ENCODE measurements at places on chromosomes 5 and 9. TPM values are rescaled to one million over a fixed set of nuclear protein-coding genes. Genes with fewer than 3 reads are reported as not detected.
A peak's percentile ranks its signal among the peaks of the same experiment; 100 is the strongest.

GRCh38 chr9:87206064-87206661 lies 258.9 kb upstream of the GAS1 start:
- peak; percentile 62 for DNase-seq

PCDHA9 gene
- 0.30 TPM for total RNA-seq

DNA sequence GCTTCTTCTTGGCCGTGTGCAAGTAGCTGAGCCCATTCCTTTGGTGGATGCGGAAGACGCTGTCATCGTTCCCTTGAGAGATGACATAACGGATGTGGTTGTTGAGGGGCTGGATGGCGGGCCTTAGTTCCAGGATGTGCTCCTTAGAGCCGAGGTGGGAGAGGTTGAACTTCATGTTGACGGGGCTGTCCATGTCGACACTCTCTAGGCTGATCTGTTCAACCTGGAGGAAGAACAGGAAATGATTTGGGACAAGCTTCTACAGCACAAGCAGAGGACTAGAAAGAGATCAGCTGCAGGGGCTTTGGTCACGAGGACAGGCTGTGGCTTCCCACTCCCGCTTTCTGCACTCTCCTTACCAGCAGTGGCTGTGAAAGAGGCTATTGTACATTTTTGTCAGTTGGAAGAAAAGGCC lies 176.0 kb downstream of the SLC12A2 start:
- no peak for DNase-seq

DNA sequence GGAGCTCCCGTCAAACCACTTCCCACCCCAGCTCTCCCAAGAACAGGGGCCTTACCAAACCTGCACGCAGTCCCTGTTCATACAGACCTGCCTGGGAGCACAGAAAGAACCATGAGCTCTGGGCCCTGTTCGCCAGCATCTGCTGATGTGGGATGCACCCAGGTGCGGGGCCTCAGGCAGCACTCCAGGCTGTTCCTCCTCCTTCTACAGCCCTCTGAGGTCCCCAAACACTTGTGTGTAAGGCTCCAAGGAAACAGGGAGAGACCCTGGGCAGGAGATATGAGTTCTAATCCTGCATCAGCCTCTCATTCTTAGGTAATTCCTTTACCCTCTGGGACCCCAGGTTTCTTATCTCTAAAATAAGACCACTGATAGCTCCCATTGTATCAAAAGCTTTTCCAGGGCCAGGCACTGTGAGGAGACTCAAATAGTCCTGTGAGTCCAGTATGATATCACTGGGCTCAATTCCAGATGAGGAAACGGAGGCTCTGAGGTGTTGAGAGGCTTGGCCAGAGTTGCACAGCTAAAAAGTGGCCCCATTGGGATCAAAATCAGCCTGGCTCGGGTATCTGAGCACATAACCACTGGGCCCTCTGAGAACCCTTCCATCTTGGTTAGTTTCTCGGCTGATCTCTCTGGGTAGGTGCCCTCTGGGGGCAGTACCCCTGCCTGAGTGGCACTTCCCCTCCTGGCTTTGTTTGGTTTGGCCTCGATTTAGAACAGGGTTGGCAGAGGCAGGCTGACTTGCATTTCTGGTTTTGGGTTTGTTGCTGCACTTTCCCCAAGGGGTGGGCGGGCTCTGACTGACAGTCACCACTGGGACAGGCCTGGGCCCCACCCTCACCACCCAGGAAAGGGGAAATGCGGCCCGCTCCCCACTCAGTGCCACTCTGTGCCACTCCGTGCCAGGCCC lies 116.8 kb downstream of the RGS3 start:
- peak; percentile 16 for DNase-seq

GRCh38 chr9:134356496-134357470 lies 30.5 kb downstream of the RXRA start:
- DNase-seq: no peak

DNA sequence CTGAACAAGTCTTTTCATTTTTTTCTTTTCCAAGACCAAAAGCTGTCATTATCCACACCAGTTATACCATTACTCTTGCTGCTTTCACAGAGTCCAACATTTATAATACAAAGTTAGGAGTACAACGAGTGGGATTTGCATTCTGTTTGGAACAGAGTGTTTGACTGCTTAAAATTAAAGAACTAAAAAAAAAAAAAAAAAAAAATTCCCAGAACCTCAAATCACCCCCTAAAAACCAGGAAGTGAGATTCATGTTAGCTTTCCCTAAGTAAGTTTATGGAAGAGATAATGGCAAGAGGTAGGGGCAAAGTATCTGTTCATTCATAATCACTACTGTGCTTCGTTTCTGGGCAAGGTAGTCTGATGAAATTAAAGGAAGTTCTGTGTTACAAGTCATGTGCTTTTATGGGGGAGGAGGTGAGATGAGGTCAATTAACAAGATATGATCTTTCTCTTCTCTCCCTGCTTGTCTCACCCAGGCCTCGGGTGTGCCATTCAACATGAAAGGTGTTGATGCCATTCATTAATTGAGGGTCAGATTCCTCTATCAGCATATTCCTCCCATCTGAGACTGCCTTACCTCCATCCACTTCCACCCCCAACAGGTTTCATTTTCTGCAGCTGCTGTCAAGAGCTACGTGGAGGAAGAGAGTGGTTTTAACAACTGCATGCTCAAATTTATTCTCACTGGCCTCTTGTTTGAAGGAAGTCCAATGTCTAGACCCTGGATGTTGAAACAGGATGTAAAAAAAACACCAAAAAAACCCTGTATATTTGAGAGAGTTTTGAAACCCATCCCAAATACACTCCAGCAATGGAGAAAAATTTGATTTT lies 58.1 kb downstream of the MARCHF3 start:
- DNase-seq: no peak

- DNase-seq: no peak
Measured at GRCh38 chr9:14451949-14452348, 138.0 kb upstream of the NFIB start.

FCN2 gene
- 0.39 TPM for total RNA-seq

HTR1A gene
- total RNA-seq: not detected

- no peak for DNase-seq
Measured at GRCh38 chr9:105419816-105420597, 27.8 kb upstream of the FSD1L start.

- DNase-seq: no peak
Measured at GRCh38 chr5:131550606-131551005, 84.4 kb downstream of the RAPGEF6 start.

OR1Q1 gene
- not detected for total RNA-seq

PFN3 gene
- total RNA-seq: not detected

FBN2 gene
- 88.3 TPM for total RNA-seq

GRCh38 chr5:149586708-149587318 lies 5.5 kb downstream of the ARHGEF37 start:
- no peak for DNase-seq

PITX1 gene
- 1.1 TPM for total RNA-seq

SPINK6 gene
- total RNA-seq: not detected

GRCh38 chr5:178740181-178740557 lies 9.7 kb upstream of the ZNF354A start:
- DNase-seq: no peak

DNA sequence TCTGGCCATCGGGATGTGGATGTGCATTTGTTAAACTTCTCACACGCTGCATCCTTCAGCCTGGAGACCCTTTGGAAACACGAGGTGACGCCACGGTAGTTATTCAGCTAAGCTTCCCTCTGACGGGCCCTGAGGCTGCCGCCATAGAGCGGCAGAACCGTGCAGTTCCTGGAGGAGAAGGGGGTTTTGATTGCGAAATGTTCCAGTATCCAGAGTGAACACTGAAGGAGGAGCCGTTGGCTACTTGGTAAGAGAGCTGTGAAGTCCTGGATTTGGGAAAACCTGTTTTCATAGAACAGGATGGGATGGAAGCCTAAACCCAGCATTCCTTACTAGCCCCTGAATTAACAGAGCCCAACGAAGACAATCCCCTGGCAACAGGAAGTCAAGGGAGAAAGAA lies 23.0 kb upstream of the EXOC3 start:
- peak; percentile 19 for DNase-seq

SCGB3A2 gene
- not detected for total RNA-seq

DNA sequence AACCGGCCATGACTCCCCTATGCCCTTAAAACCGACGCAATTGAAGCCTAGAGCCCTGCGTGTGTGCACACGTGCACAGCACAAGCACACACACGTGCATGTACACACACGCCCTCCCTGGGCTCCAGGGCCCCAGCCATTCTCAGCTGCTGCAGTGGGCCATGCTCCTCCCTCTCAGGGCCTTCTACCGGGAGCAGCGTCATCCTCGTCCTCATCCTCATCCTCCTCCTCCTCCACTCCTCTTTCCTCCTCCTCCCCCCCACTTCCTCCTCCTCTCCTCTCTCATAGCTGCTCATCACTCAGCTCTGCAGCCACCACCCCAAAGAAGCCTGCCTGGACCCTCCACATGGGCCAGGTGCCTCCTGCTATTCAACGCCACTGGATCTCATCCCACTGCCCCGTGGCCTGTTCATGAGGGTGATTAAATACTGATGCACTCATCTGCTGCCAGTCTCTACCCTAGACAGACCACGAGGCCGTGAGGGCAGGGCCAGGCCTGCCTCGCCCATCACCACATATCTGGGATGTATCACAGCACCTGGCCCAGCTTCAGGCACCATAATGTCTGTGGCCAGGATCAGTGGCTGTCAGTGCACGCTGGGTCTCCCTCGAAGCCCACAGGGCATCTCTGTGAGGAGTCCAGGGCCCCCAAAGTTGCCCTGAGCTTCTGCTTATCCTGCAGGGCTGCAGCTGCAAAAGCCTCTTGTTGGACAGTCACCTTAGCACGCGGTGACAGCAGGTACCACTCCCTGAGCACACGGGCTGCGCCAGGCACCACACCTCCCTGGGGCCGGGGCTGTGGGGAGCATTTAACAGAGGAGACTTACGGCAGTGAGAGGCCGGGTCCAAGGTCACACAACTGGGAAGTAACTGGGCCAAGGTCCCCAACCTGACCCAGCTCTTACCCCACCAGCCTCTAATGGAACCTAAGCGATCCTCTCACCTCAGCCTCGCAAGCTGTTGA lies 9.8 kb downstream of the FAM78A start:
- no peak for DNase-seq

DNA sequence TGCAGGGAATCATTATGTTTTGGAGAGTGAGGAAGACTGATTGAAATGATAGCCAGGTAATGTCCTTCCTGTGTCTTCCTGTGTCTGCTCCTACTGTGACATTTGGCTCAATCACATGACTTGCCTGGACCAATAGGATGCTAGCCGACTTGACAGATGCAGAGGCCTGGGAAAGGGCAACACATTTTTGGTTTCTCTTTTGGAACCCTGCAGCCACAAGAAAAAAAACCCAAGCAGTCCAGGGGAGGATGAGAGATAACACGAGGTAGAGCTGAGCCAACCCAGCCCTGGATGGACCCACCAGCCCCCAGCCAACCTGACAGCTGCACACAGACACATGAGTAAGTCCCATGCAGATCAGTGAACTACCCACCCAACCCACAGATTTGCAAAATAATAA lies 256.1 kb upstream of the SMARCA2 start:
- no peak for DNase-seq

TAF1L gene
- under 0.01 TPM for total RNA-seq

- no peak for DNase-seq
Measured at GRCh38 chr5:174563899-174564298, 160.5 kb upstream of the MSX2 start.

GRCh38 chr5:95471942-95472341 lies 80.8 kb downstream of the FAM81B start:
- DNase-seq: no peak

GRCh38 chr5:145551714-145552113 lies 283.4 kb downstream of the PRELID2 start:
- no peak for DNase-seq

DNA sequence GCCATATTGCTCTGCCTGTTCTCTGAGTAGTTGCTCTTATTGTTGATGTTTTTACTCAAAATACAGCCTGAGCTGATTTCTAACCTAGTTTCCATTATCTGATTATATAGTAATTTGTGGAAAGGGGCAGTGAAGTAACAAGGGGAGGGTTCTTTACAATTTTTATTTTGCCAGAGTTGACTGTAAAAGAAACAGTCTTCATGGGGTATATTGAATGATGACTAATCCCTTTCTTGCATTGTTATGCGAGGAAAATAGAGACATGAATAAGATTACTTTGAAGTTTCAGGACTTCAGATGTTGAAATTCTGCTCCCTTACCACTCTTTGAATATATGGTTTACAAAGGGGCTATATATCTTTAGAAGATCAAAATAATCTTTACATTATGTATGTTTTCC lies 9.1 kb upstream of the LRRC70 start:
- no peak for DNase-seq

GRCh38 chr9:624935-625500 lies 216.5 kb upstream of the DMRT1 start:
- no peak for DNase-seq

DNA sequence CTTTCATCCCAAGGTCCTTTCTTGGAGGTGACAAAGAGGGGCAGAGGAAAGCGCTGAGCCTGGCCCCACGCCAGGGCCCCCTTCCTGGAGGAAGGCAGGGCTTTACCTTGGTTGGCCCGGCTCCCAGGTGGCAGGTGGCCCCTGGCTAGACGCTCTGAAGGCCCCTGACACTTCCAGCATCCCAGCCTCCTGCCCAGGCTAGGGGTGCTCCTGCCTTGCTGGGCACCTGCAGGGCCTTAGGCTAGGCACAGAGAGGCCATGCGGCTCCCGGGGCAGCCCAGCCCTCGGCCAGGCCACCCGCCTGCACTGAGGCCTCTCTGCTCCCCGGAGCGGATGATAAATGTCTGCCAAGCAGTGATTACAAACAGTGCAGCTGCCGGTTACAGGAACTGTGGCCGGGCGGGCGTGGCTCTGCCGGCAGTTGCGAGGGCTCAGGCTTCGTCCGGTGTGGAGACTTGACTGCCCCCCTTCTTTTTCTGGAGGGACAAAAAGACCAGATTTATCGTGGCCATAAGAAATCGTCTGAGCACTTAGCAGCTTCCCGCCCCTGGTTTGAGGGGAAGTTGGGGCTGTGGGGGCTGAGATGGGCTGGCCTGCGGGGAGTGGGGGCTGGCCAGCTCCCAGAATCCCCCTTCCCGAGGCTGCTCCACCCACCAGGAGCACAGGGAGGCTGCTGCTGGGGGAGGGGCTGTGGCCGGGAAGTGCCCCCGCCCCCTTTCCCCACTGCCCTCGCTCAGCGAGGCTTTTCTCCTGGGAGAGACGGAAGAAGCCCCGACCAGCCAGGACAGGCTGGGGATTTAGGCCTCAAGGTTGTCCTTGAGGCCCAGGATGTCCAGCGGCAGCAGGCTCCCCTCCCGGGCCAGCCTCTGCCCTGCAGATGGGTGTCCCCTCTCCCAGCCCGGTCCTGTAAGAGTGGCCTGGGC lies 31.6 kb upstream of the UBAC1 start:
- DNase-seq: peak; percentile 76

Data from skin of body (tissue), 3 donors.